ENCODE measurements at places on chromosomes 5 and 9.

GRCh38 chr5:158534203-158534602 lies 565.5 kb downstream of the EBF1 start:
- no peak for DNase-seq

GRCh38 chr9:109974143-109974917 lies 194.3 kb downstream of the PALM2AKAP2 start:
- DNase-seq: peak; percentile 37

GRCh38 chr5:42807722-42808447 lies 3.8 kb downstream of the SELENOP start:
- no peak for DNase-seq

- peak; percentile 35 for DNase-seq
Observed at GRCh38 chr9:98256756-98257155, 1.3 kb upstream of the TBC1D2 start.

- no peak for DNase-seq
Observed at GRCh38 chr5:3430691-3431090, 164.9 kb upstream of the IRX1 start.

DNA sequence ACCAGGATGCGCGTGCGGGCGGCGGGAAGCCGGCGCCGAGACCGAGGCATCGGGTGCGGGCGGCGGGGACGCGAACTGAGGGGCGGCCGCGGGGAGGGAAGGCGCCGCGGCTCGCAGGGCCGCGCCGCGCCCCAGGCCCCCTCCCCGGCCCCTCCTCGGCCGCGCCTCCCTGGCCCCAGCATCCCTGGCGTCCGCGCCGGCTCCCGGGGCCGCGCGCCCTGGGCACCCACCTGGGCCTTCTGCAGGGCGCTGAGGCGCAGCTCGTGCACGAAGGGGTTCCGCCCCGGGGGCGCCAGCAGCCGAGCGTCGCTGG lies 324 bp downstream of the LPCAT1 start:
- DNase-seq: no peak

DNA sequence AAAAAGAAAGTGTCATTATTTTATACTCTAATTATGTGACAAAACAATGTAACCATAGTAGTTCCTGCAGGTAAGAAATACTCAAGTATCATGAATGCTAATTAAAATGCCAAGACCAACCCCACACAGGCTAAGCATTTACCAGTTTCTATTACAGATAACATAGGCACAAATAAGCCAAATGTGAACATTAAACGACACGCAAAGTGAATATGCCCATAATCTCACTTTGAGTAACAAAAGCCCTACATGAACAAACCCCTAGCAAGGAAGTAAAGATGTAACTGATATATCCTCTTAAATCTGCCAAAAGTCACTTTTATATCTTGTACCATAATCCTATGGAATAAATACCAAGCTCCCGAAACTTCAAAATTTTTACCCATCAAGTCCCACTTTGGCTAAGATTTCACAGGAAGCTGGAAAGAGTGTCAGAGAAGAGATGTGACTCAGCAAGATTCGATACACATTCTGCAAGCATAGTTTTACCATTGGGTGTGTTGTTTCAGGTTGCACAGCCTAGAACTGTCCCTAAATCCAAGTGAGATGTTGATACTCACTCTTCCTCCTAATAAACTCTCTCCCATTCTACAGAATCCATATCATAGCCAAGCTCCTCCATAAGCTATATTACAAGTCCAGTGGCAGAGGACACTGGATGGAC lies 28.8 kb downstream of the TRPM6 start:
- DNase-seq: peak; percentile 15

- DNase-seq: peak; percentile 68
Observed at GRCh38 chr5:131212471-131213021, 41.8 kb downstream of the LYRM7 start.

DNA sequence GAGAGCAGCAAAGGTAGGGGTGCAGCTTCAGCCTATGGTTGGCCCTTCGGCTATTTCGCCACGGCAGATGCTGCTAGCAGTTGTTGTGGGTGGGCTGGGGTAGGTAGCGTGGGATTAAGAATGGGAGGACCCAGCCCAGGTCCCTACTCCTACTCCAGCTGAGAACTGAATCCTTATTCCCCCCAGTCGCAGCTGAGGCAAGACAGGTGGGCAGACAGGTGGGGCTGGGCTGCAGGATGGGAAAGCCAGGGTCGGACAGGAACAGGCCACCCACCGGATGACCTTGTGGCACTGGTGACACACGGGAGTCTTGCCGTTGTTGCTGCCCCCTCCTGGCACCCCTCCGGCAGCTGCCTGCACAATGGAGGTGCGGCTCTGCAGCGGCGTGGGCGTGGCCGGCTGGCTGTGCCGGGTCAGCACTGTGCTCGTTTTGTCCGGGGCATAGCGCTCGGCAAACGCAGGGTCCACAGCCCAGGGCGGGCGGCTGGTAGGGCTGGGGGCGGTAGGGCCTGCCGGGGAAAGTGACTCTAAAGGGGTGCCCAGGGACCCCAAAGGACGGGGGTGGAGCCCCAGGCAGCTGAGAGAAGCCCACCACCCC lies 8.2 kb downstream of the PDLIM7 start:
- DNase-seq: no peak

GRCh38 chr9:81690251-81690851 lies 1.0 kb upstream of the TLE1 start:
- DNase-seq: no peak

GRCh38 chr9:89877051-89878002 lies 272.5 kb downstream of the GADD45G start:
- DNase-seq: no peak

GRCh38 chr5:172906888-172907287 lies 52.3 kb upstream of the RPL26L1 start:
- no peak for DNase-seq

GRCh38 chr9:138058181-138058580 lies 180.6 kb downstream of the CACNA1B start:
- no peak for DNase-seq

GRCh38 chr9:134433909-134434882 lies 107.9 kb downstream of the RXRA start:
- DNase-seq: no peak

GRCh38 chr5:120419127-120419526 lies 45.0 kb upstream of the PRR16 start:
- peak; percentile 65 for DNase-seq

- DNase-seq: no peak
Observed at GRCh38 chr5:65151614-65152013, 330.1 kb downstream of the ADAMTS6 start.

GRCh38 chr5:35561396-35561795 lies 56.3 kb upstream of the SPEF2 start:
- DNase-seq: no peak

DNA sequence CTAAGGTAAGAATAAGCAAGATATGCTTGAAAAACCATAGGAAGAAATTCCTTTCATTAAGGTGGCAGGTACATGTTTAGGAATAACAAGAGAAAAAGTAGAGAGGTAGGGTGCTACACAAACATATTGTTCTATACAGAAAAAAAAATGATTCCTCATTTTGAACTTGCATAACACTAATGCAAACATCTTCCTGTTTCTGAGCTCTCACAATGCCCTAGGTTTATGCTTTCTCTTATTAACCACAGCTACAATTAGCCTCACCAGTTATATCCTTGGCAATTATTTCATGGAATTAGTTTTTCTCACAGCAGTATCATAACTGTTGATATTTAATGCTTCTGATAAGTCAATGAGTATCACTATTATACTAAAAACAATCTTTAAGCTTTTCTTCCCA lies 20.7 kb downstream of the CEMIP2 start:
- peak; percentile 73 for DNase-seq

- peak; percentile 48 for DNase-seq
Observed at GRCh38 chr5:36688722-36689121, 82.3 kb downstream of the SLC1A3 start.

GRCh38 chr5:181100121-181100875 lies 30.7 kb downstream of the OR2V1 start:
- DNase-seq: no peak

DNA sequence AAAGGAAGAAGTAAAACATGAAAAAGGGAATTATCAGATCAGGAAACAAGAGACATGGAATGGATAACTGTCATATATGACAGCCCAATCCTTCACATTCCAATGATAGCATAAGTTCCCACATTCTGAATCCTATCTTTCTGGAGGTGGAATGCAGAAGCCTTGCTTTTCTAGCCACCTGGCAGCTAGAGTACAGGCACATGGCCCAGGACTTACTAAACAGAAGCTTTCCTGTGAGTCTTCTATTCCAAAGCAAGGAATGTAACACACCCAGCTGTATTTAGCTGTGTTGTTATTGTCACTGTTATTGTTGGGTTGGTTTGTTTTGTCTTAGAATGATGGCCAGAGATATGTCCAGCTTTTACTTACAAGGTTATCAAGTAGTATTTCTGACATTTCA lies 780.5 kb upstream of the ZNF608 start:
- no peak for DNase-seq

GRCh38 chr5:10668697-10669096 lies 92.3 kb downstream of the DAP start:
- DNase-seq: no peak

- no peak for DNase-seq
Observed at GRCh38 chr5:127936439-127936972, 147.1 kb upstream of the SLC12A2 start.

DNA sequence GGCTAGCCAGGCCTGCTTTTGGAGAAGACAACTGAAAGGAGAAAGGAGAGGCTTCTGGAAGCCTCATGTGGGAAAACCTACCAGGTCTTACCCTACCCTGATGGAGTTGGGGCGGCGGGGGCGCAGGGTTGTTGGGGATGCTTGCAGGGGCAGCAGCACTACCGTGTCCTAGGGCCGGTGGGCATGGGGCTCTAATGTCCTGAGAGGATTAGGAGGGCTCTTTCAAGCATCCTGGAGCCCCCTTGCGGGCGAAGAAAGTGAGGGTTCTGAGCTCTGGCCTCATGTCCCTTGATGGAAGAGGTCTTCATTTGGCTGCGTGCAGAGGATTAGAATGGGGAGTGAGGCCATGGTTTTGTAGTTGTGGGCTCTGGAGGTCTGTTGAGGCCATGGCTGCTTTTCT lies 86.9 kb upstream of the PITX1 start:
- DNase-seq: no peak
